Naive thymus-derived CD8-positive, alpha-beta T cell (primary cell): ENCODE measurements at places on chromosomes 5 and 9.

DNA sequence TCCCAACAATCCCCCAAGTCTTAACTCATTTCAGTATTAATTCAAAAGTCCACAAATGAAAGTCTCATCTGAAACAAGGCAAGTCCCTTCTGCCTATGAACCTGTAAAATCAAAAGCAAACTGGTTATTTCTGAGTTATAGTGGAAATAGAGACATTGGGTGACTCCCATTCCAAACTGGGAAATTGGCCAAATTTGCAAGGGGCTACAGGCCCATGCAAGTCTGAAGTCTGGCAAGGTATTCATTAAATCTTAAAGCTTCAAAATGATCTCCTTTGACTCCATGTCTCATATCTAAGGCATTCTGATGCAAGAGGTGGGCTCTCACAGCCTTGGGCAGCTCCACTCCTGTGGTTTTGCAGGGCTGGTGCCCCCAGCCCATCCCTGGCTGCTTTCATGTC is 167.9 kb downstream of the HTR1A start:
- DNase-seq = no peak

DNA sequence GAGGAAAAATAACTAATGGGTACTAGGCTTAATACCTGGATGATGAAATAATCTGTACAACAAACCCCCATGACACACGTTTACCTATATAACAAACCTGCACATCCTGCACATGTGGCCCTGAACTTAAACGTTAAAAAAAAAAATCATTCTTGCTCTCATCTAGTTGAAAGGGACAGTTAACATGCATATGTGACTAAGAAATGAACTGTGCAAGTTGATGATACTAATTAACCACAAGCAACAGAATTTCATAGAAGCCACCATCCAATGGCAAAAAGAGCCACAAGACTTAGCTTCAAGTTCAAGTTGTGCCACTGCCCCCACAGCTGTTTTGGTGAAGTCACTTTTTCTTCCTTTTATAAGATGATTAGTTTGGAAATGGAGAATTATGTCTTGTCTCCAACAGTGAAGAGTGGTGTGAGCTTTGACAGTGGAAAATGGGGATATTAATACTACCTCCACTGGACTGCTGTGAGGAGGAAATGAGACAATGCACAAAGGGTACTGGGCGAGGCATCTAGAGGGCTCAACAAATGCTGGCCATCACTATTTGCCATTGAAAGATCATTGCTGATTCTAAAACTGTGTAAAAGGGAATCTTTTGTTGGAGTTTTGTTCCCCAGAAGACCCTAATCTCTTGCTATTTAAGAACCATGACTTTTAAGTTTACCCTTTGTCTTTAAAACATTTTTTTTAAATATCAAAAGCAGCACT is 202.1 kb downstream of the EBF1 start:
- no peak for DNase-seq

GRCh38 chr5:149665416-149666175 is 64.5 kb upstream of the PPARGC1B start:
- no peak for DNase-seq

- DNase-seq = no peak
These were observed 70.1 kb upstream of the SPATA31E1 start for GRCh38 chr9:87812375-87813118.

DNA sequence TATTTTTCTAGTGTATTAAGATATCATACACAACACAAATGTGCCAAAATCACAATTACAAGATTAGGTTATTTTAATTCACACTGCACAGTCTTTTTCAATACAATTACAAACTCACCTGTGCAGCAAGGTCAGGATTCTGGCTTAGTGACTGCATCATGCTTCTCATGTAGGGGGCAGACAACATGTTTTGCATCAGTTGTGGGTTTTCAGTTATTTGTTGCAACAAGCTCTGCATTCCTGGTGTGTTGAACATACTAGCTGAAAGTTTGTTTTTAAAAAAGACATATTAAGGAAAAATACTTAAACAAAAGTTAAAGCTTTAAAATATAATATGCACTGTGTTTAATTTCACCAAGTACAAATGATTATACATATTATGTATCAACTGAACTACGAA is 38.7 kb downstream of the UBQLN1 start:
- no peak for DNase-seq

GRCh38 chr5:127216898-127217675 is 73.5 kb upstream of the MEGF10 start:
- no peak for DNase-seq

DNA sequence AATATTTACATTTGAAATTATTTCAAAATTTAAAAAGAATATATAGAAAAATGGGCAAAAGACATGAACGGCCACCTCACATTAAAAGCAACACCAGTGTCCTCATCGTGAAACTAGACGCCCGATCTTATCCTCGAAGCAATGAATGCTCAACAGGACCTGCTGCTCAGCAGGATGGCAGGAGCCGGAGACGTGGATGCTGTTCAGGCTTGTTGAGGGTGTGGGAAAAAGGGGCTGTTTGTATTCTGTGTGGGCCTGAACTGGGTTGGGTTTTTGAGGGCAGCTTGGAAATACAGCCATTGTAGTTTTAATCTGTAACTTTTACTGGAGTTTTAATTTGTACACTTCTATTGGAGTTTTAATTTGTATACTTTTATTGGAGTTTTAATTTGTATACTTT is 20.3 kb downstream of the EXOC3 start:
- DNase-seq = no peak

- DNase-seq = no peak
These were observed 301.3 kb upstream of the ADCY2 start for GRCh38 chr5:7094626-7095025.

GRCh38 chr9:33460854-33461253 is 12.9 kb downstream of the NOL6 start:
- DNase-seq = no peak

GRCh38 chr5:132067451-132067850 is 6.1 kb upstream of the CSF2 start:
- no peak for DNase-seq

DNA sequence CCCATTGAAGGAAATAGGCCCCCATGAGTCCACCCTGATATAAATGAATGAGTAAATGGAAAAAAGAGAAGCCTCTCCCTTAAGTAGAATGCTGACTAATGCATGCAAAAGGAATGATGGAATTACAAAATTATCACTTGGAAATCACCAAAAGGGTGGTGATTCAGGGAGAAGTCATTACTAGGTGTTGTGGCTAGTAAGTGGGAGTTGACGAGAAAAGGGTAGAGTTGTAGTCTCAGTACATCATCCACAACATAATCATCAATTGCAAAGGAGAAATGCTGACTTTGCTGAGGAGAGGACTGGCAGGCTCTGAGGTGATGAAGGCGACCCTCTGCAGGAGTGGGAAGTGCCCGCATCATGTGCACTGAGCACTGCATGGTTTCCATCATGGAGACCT is 201.5 kb upstream of the S1PR3 start:
- DNase-seq = no peak

GRCh38 chr9:90766731-90767130 is 34.9 kb upstream of the SYK start:
- no peak for DNase-seq

DNA sequence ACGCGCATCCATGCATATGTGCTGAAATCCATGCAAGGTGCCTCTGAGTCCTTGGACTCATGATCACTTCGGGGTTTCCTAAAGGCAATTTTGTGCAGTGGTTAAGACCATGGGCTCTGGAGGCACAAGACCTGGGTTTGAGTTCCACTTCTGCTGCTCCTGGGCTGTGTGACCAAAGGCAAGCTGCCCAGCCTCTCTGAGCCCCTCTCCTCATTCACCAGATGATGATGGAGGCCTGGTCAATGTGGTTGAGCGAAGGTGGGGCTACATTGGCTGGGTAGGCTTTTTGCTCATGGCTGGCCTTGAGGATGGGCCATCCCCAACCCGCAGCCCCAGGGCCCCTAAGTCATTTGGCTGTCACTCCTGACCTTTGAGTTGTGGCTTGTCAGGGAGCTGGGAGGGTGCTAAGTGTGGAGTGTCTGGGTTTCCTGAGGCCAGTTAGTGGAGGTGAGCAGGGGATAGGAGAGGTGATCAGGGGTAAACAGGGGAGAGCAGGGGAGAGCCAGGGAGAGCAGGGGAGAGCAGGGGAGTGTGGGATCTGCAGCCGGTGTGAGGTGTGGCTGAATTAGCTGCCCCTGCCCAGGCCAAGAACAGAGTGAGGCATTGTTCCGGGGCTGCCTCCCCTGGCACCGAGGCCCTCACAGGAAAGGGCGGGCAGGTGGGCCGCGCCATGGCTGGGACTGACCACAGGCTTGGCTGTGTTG is 64.6 kb upstream of the SYNPO start:
- DNase-seq = no peak

GRCh38 chr5:125424402-125425141 is 678.1 kb upstream of the ZNF608 start:
- DNase-seq = no peak

GRCh38 chr9:127237801-127238200 is 26.8 kb upstream of the GARNL3 start:
- no peak for DNase-seq

DNA sequence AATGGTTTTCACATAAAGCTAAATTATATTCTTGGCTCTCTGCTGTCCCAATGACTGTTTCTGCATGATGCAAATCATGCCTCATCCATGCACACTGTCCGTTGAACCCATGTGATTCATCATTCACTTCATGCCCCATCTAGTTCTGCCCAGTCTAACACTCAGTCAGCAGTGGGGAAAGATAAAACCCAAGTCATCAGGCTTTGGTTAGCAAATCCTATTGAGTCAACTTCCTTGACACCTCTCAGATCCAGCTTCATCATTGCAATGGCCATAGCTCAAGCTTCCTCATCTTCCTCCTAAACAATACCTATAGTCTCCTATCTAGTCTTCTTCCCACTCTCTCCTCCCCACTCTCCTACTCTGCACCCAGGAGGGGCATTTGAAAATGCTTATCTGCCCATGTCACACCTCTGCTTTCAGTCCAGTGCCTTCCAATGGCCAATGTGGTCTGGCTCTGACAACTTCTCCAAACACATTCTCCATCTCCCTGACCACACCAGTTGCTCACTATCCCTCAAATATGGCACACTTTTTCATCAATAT is 266.0 kb upstream of the TRIM32 start:
- DNase-seq = no peak

DNA sequence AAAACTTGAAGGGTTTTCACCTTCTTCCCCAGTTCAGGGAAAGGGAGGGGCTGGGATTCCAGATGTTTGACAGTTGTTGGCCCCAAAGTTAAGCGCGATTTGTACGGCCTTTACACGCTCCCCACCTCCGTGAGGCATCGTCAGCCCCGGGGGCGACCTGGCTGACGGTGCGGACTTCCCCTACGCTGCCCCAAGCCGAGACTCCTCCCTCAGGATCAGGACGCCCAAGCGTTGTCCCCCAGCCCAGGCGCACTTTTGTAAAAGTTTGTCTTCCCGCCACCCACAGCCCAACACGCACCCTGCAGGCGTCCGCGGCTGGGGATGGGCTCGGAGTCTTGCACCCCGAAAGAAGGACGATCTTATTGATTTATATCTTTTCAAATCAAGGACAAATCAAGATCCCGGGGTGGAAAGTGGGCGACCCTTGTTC is 713 bp downstream of the MOB3B start:
- peak; percentile 33 for DNase-seq

GRCh38 chr9:20844916-20845315 is 160.9 kb downstream of the FOCAD start:
- DNase-seq = no peak

DNA sequence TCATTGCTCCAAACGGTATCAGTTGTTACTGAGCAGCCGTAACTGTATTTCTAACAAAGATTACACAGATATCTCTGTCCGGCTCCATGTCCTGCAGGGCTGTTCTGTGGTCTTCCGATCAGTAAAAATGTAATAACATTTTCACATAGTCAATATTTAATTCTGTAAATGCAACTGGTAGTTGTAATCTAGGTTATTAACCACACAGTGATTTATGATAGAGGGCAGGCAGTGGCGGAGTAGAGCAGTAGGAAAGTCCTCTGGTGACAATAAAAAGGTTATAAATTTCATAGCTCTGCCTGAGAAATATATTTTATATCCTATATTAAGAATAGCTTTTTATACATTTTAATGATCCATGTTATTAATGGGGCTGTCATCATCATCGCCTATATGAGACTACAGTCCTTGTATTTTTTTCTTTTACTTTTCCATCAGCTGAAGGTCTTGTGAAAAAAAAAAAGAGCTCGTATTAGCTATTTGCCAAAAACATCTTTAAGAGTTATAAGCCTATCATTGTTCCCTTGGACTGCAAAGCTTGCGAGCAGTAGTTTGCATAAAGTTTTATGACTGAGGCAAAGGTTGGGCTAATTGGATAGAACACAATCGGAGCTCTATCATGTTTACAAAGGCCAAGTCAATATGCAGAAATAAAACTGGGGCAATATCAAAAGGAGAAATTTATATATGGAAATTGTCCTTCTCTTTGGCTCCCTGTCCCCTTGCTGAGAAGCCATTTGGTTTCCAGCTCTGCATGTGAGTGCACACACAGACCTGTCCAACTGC is 648.0 kb downstream of the IRX1 start:
- DNase-seq = no peak

DNA sequence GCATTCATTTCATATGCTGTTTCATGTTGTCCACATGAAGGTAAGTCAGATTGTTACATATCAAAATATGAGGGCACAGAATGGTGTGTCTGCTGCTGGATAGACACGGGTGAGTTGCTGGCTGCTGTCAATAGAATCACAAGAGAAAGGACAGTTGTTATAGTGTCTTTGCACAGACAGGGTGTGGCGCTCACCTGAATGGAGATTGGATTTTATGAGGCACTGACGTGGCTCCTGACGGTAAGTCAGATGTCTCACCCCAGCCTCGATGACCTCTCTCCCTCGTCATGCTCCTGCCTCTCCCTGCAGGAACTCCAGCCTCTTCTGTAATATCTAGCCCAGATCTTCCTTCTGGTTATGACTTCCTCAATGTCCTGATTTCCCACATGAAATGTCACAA is 75.4 kb upstream of the SELENOP start:
- no peak for DNase-seq

DNA sequence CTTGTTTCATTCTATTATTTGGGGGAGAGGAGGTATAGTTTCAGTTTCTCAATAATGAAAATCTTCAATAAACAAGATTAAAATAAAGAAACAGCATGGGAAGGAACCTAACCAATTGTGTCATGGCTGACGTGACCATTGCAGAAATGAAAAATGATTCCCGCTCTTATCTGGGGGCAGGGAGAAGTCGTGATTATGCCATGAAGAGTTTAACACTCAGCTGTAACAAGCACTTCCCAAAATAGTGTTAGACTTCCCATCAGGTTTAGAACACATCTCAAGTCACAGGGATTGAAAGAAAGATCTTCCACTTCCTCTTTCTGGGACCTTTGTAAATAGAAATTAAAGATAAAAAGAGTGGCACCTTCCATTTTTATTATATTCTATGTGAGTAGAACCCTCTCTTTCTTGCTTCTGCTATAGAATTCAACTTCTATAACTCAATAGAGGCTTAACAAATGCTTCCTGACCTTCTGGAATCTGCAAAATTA is 122.2 kb downstream of the TRPM6 start:
- no peak for DNase-seq

- no peak for DNase-seq
These were observed 9.5 kb downstream of the IL9 start for GRCh38 chr5:135886136-135886535.

GRCh38 chr5:32311404-32312196 is 1.1 kb downstream of the MTMR12 start:
- no peak for DNase-seq

GRCh38 chr9:132679946-132680625 is 9.8 kb downstream of the GTF3C4 start:
- DNase-seq = no peak
